ENCODE measurements at places on chromosomes 4 and X.

DNA sequence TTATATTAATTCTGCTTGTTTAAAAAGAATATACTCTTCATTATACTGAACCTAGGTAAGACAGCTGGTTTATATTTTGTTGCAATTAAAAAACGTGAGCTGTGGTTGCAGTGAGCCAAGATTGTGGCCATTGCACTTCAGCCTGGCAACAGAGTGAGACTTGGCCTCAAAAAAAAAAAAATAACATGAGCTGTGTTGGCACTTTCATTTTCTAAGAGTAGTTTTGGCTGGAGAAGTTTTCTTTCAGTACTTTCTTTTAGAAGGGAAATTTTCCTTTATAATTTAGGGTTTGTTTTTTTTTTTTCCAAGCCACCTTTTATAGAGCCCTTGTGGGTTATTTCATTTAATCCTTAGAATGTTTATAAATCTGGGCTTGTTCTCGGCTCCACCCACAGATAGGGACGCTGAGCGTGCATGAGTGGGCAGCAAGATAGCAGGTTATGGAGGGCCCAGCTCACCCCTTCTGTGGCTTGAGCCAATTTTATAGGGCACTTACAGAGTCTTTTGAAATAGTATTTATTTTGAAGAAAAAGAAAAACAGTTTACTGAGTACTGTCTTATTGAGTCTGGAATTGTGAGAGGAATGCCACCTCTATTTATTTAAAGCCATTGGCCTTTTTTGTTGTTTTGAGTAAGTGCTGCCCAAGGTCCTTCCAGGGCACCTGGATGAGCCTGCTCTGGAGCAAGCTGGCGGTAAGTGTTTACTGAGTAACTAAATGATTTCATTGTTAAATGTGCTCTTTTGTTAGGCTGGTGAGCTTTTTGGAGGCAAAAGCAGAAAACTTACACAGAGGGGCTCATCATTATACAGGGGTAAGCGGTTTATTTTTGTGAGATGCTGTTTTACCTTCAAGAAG, 60.9 kb downstream of the HTT start:
- no peak for DNase-seq

GRCh38 chrX:69362856-69363255, 141.3 kb upstream of the NALF2 start:
- no peak for DNase-seq

DNA sequence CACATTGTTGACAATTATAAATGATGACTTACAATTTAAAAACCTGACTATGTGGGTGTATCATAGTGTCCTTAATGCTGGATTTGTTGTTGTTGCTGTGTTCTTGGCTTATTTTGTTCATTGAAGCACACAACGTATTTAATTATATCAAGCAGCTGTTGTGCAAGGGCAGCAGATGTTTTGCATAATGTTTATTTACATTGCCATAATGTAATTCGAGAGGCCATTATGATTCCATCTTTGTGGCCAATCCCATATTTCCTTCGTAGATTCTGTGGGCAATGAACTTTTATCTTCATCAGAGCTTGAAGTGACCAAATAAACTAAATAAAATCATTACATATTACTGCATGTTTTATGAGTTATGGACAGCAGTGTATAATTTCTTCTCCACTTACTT, 422.6 kb upstream of the GALNTL6 start:
- no peak for DNase-seq

- no peak for DNase-seq
Observed at GRCh38 chrX:19824603-19825002, 62.8 kb downstream of the SH3KBP1 start.

GRCh38 chr4:79574741-79575451, 166.9 kb upstream of the GK2 start:
- no peak for DNase-seq

- DNase-seq, result no peak
Observed at GRCh38 chr4:1973218-1973617, 35.6 kb downstream of the NELFA start.

DNA sequence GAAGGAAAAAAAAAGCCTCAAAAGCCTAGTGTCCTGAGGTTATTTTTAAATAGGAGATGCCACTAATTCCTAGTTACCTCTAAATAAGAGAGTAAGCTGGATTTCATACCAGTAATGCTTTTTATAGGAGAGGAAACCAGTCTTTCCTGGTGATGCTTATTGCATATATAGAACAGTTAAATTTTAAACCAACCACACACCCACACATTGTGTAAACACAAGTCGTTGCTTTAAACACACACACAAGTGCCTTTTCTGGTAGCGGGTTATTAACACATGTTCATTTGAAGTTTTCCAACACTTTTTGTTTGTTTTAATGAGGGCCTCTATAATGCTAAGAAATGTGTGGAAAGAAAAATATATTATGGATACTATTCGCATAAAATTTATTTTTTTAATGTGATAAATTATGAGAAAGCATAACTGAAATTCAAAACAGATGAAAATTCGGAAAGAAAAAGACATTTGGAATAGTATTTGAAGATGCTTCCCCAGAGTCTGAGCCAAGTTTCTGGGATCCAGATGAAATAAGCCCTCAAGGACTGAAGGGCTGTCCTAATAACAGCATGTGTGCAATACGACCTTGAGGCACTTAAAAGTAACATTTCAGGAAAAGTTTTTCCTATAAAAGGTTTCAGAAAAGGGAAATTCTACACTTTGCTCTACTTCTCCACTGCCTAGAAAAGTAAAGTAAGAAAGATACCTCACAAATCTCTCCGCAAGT, 2.0 kb downstream of the ANTXR2 start:
- DNase-seq, result no peak

DNA sequence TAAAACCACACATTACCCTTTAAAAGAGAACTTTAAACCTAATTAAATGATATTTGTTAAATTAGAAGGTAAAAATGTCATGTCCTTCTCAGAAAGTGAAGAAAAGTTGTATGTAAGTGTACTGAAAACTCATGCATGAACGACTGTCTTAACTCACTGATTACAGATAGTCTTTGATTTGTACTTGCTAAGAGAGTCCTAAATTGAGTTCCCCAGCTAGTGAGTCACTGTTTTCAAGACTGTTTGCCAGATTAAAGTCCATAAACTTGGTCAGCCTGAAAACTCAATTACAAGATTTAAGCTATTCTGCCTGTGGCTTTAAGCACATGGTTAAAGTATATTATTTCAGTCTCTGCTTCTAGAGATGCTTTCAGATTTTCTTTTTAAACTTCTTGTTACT, 124.9 kb upstream of the ZCCHC13 start:
- no peak for DNase-seq

GRCh38 chr4:174314770-174315169, 31.1 kb downstream of the CEP44 start:
- DNase-seq, result no peak

DNA sequence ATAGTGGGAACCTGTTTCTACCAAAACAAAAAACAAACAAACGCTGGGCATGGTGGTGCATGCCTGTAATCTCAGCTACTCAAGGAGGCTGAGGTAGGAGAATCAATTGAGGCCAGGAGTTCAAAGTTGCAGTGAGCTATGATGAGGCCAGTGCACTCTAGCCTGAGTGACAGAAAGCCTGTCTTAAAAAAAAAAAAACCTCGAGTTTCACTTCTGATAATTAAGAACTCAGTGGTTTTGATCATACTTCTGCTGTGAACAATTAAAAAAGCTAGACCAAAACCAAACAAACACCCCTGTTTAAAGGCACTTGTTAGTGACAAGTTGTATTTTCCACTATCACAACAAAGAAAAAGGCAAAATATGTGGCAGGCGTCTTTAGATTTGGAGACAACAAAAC, 15.0 kb upstream of the UBE2D3 start:
- no peak for DNase-seq

DNA sequence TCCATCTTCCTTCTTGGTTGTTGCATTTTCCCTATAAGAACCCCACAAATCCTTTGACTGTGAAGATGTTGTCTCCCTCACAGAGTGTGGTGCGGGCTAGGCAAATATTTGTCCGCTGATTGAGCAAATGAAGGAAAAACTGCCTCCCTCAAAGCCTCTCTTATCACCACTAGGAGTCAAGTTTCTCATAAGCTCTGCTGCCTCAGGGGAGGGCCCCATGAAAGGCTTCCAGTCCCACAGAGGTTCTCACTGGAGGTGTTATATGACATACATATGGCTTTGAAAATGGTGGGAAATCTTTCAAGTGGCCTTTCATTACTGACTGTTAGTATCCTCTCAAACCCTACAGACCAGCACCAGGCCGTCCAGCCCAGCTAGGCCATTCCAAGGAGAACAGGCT, 9.3 kb downstream of the VGLL1 start:
- DNase-seq, result no peak

- DNase-seq, result no peak
Observed at GRCh38 chr4:173866322-173867026, 336.4 kb upstream of the HAND2 start.

- DNase-seq, result no peak
Observed at GRCh38 chr4:136241221-136241986, 1290.9 kb downstream of the PCDH18 start.

DNA sequence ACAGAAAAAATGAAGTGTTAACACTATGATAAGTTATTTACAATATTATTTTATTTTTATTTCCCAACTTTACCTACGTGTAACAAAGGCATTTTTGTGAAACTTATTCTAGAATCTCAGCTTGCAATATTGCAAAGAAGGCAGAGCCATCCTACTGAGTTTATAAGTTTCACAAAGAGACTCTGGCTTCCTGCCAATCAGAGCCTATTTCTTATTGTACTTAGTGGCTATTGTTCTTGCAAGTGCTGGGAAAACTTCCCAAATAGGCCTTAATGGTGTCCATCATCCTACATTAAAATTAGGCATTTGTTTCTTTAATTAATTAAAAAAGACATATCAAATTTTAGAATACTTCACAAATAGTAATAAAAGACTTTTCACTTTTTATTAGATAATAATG, 233.2 kb downstream of the EPHA5 start:
- DNase-seq, result no peak

GRCh38 chr4:158929939-158930638, 161.3 kb downstream of the FNIP2 start:
- DNase-seq, result no peak

- DNase-seq, result no peak
Observed at GRCh38 chrX:44085209-44085608, 112.0 kb upstream of the NDP start.

DNA sequence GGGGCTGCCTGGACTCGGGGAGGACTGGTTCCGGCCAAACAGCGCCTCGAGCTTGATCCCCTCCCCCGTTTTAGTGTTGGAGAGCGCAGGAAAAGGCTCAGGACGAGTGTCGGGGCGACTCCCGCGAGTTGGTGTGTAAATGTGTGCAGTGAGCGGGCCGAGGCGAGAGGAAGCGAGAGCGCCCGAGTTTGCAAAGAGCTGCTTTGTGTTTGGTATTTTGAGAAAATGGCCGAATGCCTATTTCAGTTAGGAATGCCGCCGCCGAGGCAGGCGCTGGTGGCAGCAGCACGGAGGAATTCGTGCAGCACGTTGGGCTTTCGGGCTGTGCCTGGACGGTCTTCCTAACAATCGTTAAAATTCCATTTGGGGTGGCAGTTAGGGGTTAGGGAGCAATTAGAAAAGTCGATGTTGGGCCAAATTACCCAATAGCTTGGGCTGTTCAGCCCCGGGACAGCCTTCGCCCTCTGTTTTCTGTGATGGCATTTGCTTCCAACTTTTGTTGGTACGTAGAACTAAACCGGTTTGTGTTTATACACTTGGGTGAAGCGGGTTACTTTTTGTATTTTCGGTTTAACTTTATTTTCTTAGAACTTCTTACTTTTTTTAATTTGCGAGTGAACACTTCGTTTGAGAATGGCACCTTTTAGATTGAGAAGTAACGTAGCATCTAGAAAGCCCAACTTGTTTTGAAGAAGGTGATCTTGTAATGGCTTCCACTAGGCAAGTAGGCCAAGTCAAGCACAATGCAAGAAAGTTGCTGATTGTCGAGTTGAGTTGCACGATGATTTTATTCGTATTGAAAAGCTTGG, 1.6 kb downstream of the REST start:
- DNase-seq, result peak; percentile 35

GRCh38 chr4:48429709-48430474, 53.3 kb upstream of the SLC10A4 start:
- DNase-seq, result no peak

GRCh38 chr4:131137196-131137595, 2011.9 kb upstream of the PCDH10 start:
- no peak for DNase-seq

DNA sequence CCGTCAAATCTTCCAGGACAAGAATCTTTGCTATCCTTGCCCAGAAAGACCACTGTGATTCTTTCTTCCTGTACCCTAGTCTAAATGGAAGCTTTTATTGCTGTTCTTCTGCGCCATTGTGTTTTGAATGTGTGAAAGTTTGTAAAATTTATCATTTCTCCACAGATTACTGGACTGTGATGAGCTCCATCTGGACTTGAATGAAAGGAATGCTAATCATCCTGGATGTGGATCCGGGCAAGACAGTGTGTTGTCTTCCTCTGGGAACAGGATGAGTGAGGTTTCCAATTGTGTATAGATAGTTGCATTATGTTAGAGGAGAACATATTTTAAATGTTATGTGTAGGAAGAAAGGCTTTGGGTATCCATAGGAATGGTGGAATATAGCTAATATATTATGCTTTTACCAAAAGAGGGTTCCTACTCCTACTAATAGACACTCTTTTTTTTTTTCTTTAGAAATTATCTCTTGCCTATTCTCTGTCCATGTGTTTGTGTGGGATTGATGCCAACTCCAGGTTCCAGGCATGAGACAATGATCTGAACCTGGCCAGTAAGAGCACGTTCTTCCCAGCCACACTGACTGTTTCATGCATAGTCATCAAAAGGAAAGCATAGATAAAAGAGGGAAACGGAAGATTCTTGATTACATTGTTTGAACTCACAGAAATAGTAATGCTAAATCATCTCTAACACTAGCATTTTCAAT, 803.6 kb upstream of the ADGRL3 start:
- no peak for DNase-seq

GRCh38 chr4:123484291-123484926, 87.8 kb downstream of the SPRY1 start:
- DNase-seq, result no peak

DNA sequence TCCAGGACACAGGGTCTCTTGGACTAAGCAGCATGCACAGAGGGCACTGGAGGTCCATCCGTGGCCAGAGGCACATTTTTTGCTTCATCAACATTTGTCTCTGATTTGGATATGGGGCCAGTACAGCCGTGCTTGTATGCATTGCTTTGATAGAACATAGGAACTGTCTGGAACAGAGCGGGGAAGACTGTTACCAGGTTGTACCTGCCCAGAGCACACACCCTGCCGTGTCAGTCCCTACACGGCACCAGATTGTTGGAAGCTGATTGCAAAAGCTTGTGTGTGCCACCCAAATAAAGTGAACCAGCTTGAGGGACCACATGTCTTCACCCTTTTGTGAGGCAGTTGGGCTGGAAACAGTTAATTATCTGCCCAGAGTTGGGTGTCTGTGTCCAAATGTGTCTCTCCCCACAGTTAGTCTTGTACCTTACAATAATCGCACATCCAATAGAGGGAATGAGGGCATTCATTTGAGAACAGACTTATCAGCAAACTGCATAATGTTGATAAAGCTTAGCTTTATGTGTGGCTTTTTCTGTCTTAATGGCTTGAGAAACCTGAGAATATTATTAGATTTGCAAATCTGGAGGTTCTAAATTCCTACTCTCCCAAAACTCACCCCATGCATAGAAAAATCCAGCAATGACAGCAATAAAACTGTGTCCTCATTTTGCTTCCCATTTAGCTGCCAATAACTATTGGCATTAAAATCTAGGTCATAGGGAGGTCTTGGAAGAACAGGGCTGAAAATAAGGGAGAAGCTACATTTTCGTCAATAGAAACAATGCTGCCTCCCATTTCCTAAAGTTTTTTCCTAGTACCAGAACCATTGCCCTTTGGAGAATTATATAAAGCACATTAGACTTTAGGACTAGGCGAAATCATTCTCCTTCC, 21.2 kb downstream of the KLF3 start:
- no peak for DNase-seq

All from effector CD4-positive, alpha-beta T cell (primary cell).